ENCODE measurements at places on chromosomes 13 and 19.
A peak's percentile ranks its signal among the peaks of the same experiment; 100 is the strongest.

GRCh38 chr19:34189199-34189916, 17.1 kb downstream of the LSM14A start:
- DNase-seq: no peak

- no peak for DNase-seq
These were observed 36.7 kb downstream of the USPL1 start for GRCh38 chr13:30654430-30654829.

GRCh38 chr13:63693696-63694095, 2278.0 kb upstream of the PCDH20 start:
- DNase-seq: no peak

DNA sequence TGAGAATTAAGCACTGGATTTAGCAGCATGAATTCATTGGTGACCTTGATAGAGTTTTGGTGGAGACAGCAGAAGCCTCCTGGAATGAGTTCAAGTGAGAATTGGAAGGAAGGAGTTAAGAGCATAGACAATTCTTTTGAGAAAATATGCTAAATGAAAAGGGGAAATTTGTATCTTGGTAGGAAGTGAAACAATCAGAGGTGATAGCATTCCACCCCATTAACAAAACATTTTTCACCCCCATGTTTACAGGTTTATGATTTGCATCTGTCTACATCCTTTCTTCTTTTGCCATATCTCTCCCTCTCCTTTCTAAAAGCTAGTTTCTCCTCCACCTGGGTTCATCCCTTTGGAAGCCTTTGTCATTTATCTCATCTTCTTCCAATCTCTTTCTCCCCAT, 27.5 kb downstream of the LNX2 start:
- no peak for DNase-seq

GRCh38 chr19:47155148-47155547, 24.5 kb downstream of the SAE1 start:
- no peak for DNase-seq

GRCh38 chr19:5578097-5578846, 10.5 kb upstream of the TINCR start:
- DNase-seq: peak; percentile 77

GRCh38 chr13:99832347-99832746, 139.2 kb downstream of the ZIC5 start:
- DNase-seq: no peak

DNA sequence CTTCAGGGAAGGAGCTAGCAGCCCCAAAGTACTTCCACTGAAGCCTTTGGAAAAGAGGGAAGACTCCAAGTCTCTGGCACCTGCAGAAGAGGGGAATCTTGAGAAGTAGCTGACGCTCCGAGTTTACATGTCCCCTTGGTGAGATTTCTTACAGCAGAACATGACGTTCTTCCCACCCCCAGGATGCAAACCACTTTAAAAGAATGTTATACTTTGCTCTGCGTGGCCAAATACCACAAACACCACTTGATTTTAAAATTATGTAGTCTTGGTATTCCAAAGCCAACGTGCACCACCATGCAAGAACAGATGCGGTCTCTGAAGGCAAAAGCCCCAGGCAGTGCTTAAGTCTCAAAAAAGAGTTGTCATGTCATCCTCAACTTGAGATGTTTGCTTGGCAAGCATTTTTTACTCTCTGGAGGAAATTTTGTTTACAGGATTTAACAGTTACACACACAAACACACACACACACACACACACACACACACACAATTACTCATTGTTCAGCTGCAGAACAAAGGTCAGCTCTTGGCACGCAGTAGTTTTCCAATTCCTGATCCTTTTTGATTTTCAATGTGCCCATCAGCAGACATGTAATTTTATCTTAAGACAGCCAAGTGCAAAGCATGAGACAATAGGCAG, 106.1 kb downstream of the RGCC start:
- no peak for DNase-seq

- no peak for DNase-seq
These were observed 76.0 kb downstream of the KCTD15 start for GRCh38 chr19:33872445-33873320.

DNA sequence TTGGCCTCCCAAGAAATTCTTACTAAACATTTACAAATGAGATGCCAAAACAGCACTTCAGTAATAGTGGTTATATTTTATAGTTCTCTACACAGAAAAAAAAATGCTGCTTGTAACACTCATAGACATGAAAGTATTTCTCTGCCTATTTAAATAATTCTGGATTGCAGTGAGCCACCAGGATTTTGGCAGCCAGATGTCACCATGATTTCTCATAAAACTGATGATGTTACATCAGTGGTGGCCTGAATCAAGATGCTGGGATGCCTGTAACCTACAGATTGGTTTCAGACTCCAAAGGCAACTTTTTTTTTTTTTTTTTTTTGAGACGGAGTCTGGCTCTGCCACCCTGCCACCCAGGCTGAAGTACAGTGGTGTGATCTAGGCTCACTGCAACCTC, 2.7 kb upstream of the CAPS start:
- DNase-seq: no peak

GRCh38 chr19:43804432-43804831, 2.2 kb upstream of the LYPD5 start:
- no peak for DNase-seq

GRCh38 chr13:29905845-29906244, 55.4 kb upstream of the UBL3 start:
- DNase-seq: no peak

- no peak for DNase-seq
These were observed 8.4 kb upstream of the DCUN1D2 start for GRCh38 chr13:113498905-113499304.

DNA sequence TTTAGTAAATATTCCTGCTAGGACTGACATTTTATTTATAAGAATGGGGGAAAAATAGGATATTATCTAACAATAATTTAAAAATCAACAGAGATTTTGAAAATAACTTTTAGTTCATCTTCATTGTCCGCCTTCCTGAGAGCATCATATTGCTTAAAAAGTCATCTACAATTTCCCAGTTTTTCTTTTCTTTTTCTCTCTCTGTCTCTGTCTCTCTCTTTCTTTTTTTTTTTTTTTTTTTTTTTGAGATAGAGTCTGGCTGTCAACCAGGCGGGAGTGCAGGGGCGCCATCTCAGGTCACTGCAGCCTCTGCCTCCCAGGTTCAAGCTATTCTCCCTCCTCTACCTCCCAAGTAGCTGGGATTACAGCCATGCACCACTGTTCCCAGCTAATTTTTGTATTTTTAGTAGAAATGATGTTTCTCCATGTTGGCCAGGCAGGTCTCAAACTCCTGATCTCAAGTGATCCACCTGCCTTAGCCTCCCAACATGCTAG, 276.3 kb downstream of the DACH1 start:
- no peak for DNase-seq

DNA sequence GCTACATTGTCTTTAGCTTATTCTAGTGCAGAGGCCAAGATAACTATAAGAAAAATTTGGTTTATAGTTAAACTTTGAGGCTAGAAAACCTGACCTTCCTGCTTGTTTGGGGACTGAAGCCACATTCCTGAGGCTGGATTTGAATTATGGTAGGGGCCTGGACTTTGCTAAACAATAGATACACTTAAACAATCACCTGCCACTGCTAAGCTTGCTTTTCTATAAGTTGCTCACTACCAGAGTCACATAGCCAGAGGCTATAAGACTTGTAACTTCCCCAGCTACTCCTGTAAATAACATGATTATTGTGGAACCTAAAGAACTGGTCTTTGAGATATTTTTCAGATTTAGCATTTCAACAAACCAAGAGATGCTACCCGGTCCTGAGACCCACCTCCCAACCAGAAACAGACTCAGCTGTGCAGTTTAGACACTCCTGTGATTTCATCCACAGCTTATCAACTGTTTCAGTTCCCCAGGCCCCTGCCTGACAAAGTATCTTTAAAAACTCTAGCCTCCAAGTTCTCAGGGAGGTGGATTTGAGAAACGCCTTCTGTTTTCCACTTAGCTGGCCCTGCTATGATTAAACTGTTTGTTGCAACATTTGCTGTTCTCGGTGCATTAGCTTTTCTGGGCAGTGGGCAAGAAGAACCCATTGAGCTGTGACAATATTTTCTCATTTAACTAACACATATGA, 77.7 kb downstream of the MIPEP start:
- no peak for DNase-seq
